Spinal cord (tissue), 10 donors: ENCODE measurements at places on chromosomes 16 and 17. TPM values are rescaled to one million over a fixed set of nuclear protein-coding genes. Genes with fewer than 3 reads are reported as not detected.

SPATA22 gene
- 1.2 TPM for total RNA-seq

RSAD1 gene
- total RNA-seq = 27.3 TPM

TMEM235 gene
- 1.2 TPM for total RNA-seq

IRF8 gene
- total RNA-seq = 15.4 TPM

HAS3 gene
- total RNA-seq = 1.4 TPM

HOXB9 gene
- total RNA-seq = 23.9 TPM

SPATA32 gene
- total RNA-seq = 0.20 TPM

STAT3 gene
- total RNA-seq = 77.6 TPM

CCL8 gene
- 0.89 TPM for total RNA-seq

MMP2 gene
- 139 TPM for total RNA-seq

KCNH4 gene
- total RNA-seq = 0.33 TPM

AKAP10 gene
- 39.3 TPM for total RNA-seq

SLC13A2 gene
- 0.06 TPM for total RNA-seq

HES7 gene
- 0.20 TPM for total RNA-seq

UTP4 gene
- total RNA-seq = 23.9 TPM

WDR59 gene
- total RNA-seq = 34.8 TPM

GPRC5B gene
- 129 TPM for total RNA-seq

MYH2 gene
- 0.06 TPM for total RNA-seq

HSBP1 gene
- total RNA-seq = 142 TPM

GSG1L2 gene
- total RNA-seq = not detected

OSGIN1 gene
- 0.20 TPM for total RNA-seq

SLC16A5 gene
- total RNA-seq = 2.4 TPM
